Stimulated activated CD8-positive, alpha-beta memory T cell treated with anti-CD3 and anti-CD28 coated beads, Interleukin-7, amount 100 ng/mL, for 48 hours (primary cell): ENCODE measurements at places on chromosomes 5 and 9.

DNA sequence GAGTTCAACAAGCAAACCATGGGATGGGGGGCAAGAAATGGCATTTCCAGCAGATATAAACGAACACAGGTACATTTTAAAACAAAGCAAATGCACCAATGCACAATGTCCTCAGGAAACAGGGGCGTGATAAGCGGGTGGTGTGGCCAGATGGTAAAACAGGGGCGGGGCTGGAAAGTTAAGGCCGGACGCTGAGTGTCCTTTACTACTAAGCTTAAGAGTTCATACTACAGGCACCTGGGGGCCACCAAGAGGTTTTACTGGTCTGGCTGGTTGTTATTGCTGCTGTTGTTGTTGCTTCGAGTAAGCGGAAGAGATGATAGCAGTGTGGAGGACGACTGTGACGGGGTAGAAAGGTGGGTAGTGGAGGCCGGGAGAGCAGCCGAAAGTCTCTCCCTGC is 99.8 kb downstream of the ATPSCKMT start:
- no peak for DNase-seq

- DNase-seq = no peak
Observed at GRCh38 chr9:99660191-99660636, 161.5 kb upstream of the NR4A3 start.

- no peak for DNase-seq
Observed at GRCh38 chr9:86962692-86963091, 15.4 kb upstream of the GAS1 start.

- DNase-seq = no peak
Observed at GRCh38 chr5:17118631-17119030, 98.8 kb upstream of the BASP1 start.

GRCh38 chr5:76690037-76690679 is 25.8 kb upstream of the F2R start:
- no peak for DNase-seq

GRCh38 chr5:107449369-107449768 is 221.4 kb downstream of the EFNA5 start:
- no peak for DNase-seq

- no peak for DNase-seq
Observed at GRCh38 chr5:141879941-141880738, 1.9 kb upstream of the PCDH1 start.

- no peak for DNase-seq
Observed at GRCh38 chr5:32264957-32265572, 47.7 kb downstream of the MTMR12 start.

GRCh38 chr9:89367726-89368437 is 49.6 kb downstream of the SECISBP2 start:
- DNase-seq = no peak

DNA sequence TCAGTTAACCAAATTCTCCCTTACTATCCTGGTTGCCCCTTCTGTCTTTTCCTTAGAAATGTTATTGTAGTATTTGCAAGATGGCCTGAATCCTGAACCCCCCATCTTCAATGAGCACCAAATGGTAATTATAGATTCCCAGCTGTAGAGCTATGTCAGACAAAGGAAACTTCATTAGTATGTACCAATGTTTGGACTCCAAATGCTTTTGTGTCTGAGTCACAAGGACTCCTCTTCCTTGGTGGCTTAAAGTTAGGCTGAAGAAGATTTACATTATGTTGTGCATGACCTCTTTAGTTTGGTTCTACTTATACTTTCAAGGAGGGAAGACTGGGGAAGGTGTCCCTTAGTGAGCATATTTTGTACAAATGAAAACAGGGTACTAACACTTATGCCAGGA is 105.9 kb upstream of the CDKN2B start:
- DNase-seq = no peak

DNA sequence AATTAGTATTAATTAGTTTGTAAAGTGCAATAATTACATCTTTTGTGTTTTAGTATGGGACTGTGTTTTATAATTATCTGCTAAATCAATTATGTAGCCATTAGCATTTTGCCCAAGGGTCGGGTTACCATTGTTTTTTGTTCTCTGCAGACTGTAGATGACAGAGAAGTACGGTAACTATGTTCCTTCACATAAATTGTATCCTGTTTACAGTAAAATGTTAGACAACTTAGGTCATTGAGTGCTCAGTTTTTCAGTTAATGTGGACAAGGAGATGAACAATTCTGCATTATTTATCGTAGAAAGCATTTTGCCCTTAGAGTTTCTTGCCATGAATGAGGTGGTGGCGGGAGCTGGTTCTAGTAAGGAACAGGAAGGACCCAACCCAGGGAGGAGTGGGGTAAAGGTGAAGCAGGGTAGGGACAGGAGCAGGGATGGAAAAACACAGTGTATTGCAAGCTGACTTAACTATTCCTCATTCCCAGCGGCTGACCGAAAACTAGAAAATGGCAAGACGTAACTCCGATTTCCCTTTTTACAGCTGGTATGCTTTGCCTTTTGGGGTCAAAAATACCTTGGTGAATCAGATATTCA is 243.7 kb upstream of the SLC24A2 start:
- no peak for DNase-seq

GRCh38 chr9:34996905-34997279 is 7.3 kb downstream of the DNAJB5 start:
- DNase-seq = no peak

DNA sequence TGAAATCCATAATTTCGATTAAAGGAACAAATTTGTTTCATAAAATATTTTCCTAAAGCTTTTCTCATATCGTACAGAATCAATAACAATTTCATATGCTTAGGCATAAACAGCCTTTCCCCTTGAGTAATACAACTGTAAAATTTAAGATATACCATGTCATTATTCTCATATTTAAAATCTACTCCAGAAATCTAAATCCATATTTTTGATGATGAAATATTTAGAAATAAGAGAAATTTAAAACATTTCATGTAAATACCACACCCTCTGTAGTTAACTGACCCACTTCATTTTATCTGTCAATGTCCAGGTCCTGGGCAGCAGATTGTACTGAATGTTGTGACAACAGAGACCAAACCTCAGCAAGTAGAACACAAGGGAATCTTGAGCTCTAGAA is 5.1 kb downstream of the POC5 start:
- no peak for DNase-seq

GRCh38 chr5:116629168-116629567 is 54.5 kb upstream of the SEMA6A start:
- no peak for DNase-seq

DNA sequence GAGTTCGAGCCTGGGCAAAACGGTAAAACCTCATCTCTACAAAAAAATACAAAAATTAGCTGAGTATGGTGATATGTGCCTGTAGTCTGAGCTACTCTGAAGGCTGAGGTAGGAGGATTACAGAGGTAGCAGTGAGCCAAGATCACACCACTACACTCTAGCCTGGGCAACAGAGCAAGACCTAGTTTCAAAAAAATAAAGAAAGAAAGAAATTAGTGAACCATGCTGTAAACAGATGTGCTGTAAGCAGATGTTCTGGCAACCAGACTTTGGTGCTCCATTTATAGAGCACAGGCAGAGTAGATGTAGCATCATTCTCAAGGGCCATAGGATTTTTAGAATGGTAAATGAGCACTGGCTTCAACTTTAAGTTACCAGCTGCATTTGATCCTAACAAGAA is 115.4 kb downstream of the ST8SIA4 start:
- DNase-seq = no peak

GRCh38 chr5:88932541-88932940 is 49.6 kb upstream of the MEF2C start:
- DNase-seq = no peak

DNA sequence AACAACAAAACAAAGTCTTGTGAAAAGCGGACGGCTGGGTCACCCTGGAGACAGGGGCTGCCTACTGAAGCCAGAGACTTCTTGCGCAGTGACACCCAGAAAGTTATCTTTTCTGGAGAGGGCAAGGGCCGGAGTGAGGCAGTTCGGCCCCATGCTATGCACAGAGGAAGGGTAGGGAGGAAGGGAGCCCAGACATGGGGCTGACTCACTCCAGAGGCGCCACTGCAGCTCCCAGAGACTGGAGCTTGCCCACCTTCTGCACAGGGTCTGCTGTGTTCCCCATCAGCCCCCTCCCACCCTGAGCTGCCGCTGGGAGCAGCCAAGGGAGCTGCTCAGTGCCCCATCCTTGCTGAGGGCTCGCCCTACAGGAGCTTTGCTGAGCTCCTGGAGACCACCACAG is 13.3 kb downstream of the SLC6A3 start:
- DNase-seq = no peak

DNA sequence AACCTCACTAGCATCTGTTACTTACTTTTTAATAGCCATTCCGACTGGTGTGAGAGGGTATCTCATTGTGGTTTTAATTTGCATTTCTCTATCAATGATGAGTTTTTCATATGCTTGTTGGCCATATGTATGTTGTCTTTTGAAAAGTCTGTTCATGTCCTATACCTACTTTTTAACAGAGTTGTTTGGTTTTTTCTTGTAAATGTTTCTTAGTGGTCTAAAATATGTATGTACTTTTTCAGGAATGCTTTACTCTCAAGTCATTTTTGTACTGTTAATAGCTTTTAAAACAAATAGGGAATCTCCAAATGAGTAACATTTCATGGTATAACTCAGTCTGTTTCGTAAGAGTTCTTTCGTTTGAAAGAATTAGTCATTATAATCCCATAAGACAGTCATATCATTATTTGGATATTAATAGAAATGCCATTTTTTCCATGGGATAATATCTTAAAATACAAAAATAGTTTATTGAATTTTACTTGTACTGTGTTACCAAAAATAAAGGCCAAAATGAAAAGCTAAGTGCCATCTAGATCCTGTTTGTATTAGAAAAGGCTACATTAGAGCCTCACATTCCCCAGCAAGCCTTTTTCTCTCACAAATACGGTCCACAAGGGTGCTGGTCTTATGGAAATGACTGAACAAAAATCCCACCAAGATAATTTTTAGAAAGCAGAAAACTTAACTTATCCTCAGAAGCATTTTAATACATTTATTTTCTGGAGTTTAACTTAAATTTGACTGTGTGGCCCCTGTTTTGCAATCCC is 247.7 kb downstream of the PJA2 start:
- no peak for DNase-seq

DNA sequence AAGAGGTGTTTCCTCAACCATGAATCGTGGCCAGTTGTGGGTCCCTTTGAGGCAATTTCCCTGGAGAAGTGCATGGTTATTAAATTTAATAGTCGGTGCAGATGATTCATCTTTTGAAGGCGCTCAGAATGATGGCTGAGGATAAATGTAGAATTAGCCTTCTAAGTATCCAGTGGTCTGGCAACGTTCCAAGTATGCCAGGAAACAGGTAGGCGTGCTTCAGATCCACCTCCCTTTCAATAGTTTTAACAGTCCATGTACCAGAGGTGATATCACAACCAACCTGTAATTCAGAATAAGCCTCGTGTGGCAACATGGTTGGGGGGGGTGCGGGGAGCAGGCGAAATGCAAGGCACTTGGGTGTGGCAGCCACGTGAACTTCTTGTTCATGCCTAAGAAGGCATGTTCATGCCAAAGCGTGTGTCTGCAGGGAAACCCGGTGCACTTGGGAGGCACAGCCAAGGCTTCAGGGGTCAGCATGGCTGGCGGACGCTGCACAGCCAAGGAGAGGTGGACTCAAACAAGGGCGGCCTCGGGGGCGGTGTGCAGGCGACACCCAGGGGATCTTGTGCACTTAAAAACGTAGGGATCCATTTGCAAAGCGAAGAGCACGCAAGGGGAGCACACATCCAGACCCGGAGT is 5.2 kb upstream of the NKD2 start:
- no peak for DNase-seq

GRCh38 chr5:136226401-136226800 is 33.4 kb upstream of the SMIM32 start:
- DNase-seq = no peak

DNA sequence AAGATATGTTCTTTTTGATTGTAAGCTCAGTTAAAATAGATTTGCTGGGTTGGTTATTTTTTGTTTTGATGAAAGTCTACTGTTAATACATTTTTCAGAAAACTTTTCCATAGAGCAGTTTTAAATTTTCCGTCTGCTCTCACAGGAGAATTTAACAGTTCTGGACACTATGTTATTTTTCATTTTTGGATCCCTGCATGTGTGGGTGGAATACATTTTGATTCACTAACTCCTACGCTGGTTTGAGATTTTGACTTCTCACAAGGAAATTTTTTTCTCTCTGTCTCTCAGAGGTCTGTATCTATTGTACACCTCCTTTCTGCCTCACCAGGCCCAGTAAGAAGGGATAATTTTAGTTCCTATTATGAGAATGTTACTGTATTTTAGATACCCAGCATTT is 502.4 kb downstream of the CDH10 start:
- no peak for DNase-seq

DNA sequence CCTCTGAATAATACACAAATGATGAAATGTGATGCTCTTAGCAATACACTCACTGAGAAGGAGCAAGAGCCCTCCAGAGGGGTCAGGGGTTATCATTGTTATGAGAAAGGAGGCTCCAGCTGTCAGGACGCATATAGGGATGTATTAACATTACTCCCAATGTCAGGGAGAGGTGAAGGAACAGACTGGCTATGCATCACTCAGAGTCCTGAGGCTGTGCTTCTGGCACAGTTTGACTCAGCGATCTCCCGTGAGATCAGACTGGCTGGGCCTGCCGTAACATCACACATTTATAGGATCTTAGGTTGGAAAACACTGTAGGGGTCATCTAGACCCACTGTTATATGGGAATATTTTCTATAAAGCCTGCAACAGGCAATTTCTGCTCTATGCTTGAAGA is 226.5 kb upstream of the GLRA1 start:
- DNase-seq = no peak

DNA sequence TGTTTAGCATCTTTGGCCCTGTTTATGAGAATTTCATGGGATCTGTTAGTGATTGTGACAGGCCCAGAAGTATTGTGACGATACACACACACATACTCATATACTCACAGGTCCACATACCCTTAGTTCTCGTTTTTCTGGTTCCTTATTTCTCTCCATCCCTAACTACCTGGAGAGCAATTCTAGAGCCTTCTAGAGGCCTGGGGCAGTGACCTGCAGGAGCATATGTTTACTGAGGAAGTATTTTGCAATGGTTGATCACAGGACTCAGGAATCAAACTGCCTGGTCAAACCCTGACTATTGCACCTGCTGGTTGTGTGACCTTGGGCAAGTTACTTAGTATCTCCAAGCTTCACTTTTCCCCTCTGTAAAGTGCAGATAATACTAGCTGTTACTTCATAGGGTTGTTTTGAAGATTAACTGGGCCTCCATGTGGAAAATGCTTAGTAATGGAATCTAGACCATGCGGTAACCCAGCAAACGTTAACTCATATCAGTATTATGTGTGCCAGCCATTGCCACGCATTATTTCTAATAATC is 8.7 kb downstream of the PAPPA start:
- no peak for DNase-seq

DNA sequence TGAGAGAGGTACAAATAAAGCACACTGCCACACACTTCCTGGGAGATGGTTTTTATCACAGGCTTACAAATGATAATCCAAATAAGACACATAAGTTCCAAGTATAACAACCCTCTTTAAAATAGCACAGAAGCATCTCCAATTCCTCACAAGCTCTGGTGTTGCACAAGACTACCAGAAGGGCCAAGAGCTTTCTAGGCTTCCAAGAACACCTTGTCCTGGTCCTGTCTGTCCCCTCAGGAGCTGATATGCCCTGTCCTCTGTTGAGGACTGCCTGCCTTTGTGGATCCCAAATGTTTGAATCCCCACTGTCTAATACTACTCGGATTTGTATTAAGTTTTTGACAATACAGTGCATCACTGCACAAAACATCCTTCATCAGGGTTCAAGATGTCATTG is 110.1 kb downstream of the SPOCK1 start:
- DNase-seq = no peak
